ENCODE measurements at places on chromosomes 11 and 22. TPM values are rescaled to one million over a fixed set of nuclear protein-coding genes. Genes with fewer than 3 reads are reported as not detected.

GRCh38 chr11:2140411-2141400 is 1.5 kb upstream of the IGF2 start:
- DNase-seq = no peak

The SCN4B gene
- polyA plus RNA-seq = 3.7 TPM

- no peak for DNase-seq
Observed at GRCh38 chr22:25397616-25398015, 166.9 kb upstream of the GRK3 start.

DNA sequence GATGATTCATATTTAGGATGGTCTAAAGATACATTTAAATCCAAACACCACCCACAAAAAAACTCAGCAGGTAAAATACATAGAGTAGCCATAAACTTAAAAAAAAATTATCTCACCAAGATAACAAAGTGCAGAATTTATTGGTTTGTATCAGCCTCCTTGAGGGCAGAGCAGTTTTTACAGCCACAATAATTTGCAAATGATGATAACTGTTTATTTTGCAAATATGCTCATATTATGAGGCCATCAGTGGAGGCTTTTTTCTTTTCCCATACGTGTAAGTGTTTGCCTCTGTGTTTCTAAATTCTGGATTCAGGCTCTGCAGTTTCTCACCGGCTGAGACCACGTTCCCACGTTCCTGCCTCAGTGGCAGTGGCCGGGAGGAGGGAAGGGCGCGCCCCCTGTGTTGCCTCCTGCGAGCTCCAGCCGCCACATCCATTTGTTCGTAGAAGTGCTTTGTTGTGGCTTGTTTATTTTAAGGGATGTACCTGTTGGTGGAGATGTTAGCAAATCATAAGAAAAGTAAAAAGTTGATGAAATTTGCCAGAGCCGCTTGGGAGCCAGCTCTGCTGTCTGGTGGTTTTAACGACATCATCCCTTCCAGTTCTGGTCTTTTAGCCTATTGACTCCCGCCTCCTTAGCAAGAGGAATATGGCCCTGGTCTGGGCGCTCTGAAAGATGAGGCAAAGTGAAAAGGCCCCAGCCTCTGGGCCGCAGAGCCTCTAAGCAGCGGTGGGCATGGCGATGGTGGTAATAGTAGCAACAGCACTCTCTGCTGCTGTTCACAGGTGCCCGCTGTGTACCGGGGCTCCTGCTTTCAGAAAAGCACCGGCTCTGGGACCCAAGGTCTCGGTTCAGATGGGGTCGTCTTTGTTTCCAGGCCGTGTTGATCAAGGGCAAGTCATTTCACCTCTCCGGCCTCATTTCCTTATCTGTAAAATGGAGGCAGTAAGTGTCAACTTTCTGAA is 66.7 kb upstream of the PPARA start:
- DNase-seq = no peak

- no peak for DNase-seq
Observed at GRCh38 chr22:49959782-49960158, 802 bp upstream of the PIM3 start.

The OR5W2 gene
- not detected for polyA plus RNA-seq

DNA sequence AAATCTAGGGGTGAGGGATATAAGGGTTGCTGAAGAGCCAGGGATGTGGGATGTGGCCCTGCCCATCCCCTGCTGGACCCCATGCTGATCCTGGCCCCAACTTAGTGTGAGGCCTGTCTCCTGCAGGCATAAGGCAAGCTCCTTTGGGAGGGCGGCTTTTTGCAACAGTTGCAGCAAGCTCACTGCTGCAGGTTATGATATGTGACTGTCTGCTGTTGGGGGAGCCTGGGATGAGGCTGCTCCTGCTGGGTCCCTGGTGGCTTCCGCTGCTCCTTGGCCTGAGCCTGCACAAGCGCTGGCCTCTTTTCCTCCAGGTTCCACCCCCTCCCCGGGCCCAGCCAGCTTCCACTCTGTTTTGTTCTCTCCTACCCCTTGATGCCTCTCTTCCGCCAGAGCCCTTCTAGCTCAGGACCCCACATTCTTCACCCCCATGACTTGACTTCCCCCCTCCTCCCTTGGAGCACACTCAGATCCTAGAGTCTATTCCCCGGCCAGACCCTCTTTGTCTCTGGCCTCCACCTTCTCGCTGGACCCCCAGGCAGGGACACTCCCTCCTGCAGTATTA is 35.0 kb upstream of the SYT13 start:
- no peak for DNase-seq

DNA sequence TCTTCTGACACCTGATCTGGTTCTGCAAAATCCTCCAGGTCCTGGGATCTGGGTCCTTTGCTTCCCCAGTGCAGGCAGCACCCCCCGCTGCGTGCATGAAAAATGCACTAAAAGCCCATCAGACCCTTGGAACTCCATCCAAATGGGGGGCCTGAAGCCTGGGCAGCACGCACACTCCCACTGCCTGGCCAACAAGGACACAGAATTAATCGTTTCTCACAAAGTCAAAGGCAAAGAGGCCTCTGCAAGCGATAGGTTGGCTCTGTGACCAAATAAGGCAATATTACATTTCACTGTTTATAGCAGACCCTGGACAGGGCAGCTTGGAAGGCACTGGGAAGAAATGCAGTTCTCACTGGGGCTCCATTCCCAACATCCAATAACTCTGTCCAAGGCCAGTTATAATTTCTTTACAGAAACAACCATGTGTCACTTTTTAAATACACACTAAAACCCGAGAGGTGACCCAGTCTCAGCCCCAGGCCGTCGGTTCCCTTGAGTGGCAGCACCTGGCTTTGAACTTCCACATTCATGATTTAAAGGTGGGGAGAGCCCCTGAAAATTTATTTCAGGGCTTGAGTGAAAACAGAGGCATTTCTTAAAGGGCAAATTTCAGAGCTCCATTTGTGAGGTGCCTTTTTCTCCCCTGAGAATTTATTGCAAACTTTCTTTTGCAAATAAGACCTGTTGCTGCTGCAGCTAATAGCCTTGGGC is 114.4 kb upstream of the ANO1 start:
- no peak for DNase-seq

GRCh38 chr11:111731821-111732220 is 34.4 kb downstream of the PPP2R1B start:
- DNase-seq = no peak

The OLFML1 gene
- polyA plus RNA-seq = 40.9 TPM

The RPUSD4 gene
- 50.6 TPM for polyA plus RNA-seq

GRCh38 chr22:30609260-30610185 is 2.5 kb downstream of the TCN2 start:
- no peak for DNase-seq

DNA sequence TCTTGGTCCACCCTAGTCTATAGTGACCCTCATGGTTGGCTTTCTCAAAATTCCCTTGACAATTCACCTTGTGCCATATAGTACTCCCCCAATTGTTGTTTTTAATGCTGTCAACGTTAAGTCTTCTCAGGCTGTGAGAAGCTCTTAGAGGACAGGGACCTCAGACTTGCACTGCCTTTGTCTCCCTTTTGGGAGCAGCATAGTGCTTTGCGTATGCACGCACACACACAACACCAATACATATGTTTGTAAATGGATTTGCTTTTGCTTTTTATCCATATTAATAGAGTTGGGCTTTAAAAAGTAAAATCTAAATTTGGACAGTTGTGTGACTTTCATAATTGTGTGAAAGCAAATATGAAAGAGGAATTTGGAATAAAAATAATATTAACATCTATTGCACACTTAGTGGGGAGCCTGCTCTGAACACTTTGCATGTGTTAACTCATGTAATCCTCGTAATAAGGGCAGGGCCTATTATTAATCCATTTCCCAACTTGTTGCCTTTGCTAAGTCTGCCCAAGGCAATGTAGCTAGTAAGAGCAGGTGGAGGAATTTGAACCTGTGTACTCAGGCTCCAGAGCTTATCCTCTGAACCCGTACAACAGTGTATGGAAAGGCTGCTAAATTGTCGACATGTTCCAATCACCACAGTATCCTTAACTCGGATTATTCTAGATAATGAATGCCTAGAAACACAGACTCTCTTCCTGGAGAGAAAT is 257.7 kb upstream of the NARS2 start:
- no peak for DNase-seq

DNA sequence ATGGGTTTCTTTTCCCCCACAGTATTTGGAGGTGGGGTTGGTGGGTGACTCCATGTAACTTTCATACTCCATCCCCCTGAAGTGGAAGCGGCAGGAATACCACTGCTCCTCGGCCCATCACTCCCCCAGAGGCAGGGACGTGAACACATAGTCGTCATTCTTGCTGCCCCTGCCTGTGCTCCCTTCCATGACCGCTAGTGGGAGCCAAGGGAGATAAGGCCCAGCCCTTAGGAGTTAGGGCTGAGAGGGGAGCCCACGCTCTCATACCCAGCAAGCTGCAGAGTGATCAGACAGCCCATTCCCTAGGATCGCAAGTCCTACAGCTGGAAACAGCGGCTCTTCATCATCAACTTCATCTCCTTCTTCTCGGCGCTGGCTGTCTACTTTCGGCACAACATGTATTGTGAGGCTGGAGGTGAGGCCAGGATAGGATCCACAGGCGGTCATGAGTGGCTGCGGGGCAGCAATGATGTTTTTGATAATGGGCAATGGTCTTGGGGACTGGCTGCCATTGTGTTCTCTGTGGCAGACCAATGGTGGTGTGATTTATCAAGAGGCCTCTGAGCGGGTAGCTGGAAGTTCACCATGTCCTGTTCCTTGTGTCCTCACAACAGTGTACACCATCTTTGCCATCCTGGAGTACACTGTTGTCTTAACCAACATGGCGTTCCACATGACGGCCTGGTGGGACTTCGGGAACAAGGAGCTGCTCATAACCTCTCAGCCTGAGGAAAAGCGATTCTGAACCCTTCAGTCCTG is 15.9 kb downstream of the RHOG start:
- no peak for DNase-seq

The C11orf42 gene
- 0.35 TPM for polyA plus RNA-seq

DNA sequence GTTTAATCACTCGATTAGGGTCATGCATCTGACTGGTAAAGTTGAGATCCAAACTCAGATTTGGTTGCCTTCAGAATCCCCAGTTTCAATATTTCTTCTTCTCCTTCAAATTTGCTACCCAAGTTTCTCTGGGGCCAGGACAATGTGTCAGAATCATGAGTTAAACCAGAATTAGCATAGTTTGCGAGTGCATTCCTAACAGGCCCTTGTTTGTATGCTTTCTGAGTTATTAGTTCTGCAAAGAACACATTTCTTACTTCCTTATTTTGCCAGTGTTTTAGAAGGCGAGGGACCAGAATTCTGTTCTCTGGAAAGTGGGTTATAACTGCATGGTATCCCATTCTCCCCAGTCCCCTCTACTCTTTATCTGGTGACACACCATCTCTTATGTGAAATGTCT is 112.0 kb downstream of the ARL14EP start:
- no peak for DNase-seq

DNA sequence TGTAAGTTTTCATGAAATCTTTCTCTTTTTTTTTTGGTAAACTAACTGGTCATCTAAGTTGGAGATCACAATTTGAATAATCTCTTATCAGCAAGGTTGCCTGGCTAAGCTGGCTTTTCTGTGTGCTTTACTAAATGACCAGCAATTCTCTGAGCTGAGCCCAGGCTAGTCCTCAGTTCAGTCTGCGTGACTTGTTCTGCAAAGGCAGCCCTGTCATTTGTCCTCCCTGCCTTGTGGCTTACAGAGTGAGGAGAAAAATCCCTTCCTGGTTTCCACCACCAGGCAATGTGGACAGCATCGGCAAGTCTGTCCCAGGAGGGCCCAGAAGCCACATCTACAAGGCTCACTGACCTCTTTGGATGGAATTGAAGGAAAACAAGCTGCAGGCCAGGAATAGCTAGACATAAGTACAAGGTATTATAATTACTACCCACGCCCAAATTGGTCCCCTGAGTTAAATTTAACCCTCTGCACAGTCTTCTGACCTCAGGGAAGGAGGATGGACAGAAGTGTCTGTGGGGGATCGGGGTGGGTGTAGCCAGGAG is 108.6 kb downstream of the SCN3B start:
- DNase-seq = no peak
